ENCODE measurements at places on chromosomes 12 and 14. TPM values are rescaled to one million over a fixed set of nuclear protein-coding genes. Genes with fewer than 3 reads are reported as not detected.

GRCh38 chr12:101925935-101926334 is 48.6 kb downstream of the DRAM1 start:
- H3K4me1 ChIP-seq: peaks cover 12% of the 10 kb centered on the region
- peaks cover 12% of the 10 kb centered on the region for H3K36me3 ChIP-seq
- no peak overlapping the region for H3K4me3 ChIP-seq
- H3K27me3 ChIP-seq: no peaks in the 10 kb centered on the region
- DNase-seq: peak; percentile 63
- peak overlapping the region; percentile 64 for H3K27ac ChIP-seq

- H3K27ac ChIP-seq: no peak overlapping the region
- H3K36me3 ChIP-seq: no peaks in the 10 kb centered on the region
- H3K4me1 ChIP-seq: no peaks in the 10 kb centered on the region
Measured at GRCh38 chr12:76790564-76791552, 26.9 kb downstream of the ZDHHC17 start.

DNA sequence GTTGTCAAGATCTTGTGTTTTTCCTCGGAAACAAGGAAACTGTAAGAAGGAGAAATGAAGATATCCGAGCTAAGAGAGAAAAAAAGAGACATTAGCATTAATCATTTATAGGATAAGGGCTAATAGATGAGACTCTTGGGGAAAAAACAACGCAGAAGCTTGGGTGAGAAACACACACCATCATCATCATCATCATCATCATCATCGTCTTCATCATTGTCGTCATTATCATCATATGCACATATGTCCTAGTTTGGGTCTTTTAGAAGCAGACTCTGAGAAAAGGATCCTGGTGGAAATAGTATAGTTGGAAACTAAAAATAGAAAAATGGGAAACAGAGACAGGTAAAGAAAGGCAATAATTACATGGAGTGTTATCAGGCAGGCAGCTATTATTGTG is 95.9 kb downstream of the PAH start:
- no peaks in the 10 kb centered on the region for H3K27me3 ChIP-seq
- DNase-seq: no peak
- H3K4me3 ChIP-seq: no peak overlapping the region
- H3K27ac ChIP-seq: no peak overlapping the region
- no peaks in the 10 kb centered on the region for H3K36me3 ChIP-seq
- no peaks in the 10 kb centered on the region for H3K4me1 ChIP-seq

GRCh38 chr12:774051-774614 is 21.8 kb downstream of the WNK1 start:
- DNase-seq: no peak
- H3K4me1 ChIP-seq: peaks cover 49% of the 10 kb centered on the region
- no peak overlapping the region for H3K4me3 ChIP-seq
- no peak overlapping the region for H3K27ac ChIP-seq
- no peaks in the 10 kb centered on the region for H3K36me3 ChIP-seq

- DNase-seq: no peak
- no peak overlapping the region for H3K27ac ChIP-seq
- no peak overlapping the region for H3K4me3 ChIP-seq
- H3K36me3 ChIP-seq: no peaks in the 10 kb centered on the region
- no peaks in the 10 kb centered on the region for H3K27me3 ChIP-seq
- H3K4me1 ChIP-seq: peaks cover 9% of the 10 kb centered on the region
Measured at GRCh38 chr14:97707603-97708002, 910.4 kb downstream of the VRK1 start.

- H3K4me3 ChIP-seq: no peak overlapping the region
- no peak overlapping the region for H3K27ac ChIP-seq
- no peaks in the 10 kb centered on the region for H3K4me1 ChIP-seq
- no peaks in the 10 kb centered on the region for H3K27me3 ChIP-seq
- no peak for DNase-seq
- peaks cover 8% of the 10 kb centered on the region for H3K36me3 ChIP-seq
Measured at GRCh38 chr12:10584415-10584814, 29.0 kb downstream of the MAGOHB start.

GRCh38 chr14:100290607-100291304 is 15.5 kb downstream of the SLC25A29 start:
- H3K36me3 ChIP-seq: peaks cover 20% of the 10 kb centered on the region
- no peak overlapping the region for H3K4me3 ChIP-seq
- H3K27ac ChIP-seq: no peak overlapping the region
- H3K27me3 ChIP-seq: no peaks in the 10 kb centered on the region
- peaks cover 6% of the 10 kb centered on the region for H3K4me1 ChIP-seq

- H3K36me3 ChIP-seq: no peaks in the 10 kb centered on the region
- no peaks in the 10 kb centered on the region for H3K27me3 ChIP-seq
- H3K4me1 ChIP-seq: no peaks in the 10 kb centered on the region
- no peak for DNase-seq
Measured at GRCh38 chr14:57833323-57833722, 32.6 kb downstream of the SLC35F4 start.

DNA sequence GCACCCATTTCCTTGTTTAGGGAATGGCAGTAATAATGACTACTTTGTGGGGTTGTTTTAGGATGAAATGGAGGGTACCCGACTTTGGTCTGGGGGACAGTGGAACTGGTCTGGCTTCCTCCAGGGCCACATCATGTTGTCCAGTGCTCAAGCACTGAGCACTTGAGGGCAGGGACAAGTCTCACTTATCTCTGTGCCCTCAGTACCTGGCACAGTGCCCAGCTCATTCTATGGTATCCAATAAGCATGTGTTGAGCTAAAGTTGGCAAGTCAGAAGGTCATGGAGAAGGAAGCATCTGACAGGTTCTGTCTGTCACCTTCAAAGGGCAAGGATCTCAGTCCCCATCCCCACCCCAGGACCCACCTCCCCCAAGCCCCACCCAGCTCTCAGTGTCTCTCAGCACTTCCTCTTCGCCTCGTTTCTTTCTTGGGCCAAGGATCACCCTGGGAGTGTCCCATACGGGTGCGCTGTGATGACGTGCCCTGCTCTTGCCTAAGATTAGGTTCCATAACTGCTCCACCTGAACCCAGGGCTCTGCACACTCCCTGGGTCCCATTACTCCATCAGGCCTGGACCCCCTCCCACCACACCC is 24.3 kb upstream of the TMEM106C start:
- no peak for DNase-seq
- peaks cover 6% of the 10 kb centered on the region for H3K27me3 ChIP-seq
- no peaks in the 10 kb centered on the region for H3K36me3 ChIP-seq
- no peak overlapping the region for H3K4me3 ChIP-seq
- H3K27ac ChIP-seq: no peak overlapping the region

DNA sequence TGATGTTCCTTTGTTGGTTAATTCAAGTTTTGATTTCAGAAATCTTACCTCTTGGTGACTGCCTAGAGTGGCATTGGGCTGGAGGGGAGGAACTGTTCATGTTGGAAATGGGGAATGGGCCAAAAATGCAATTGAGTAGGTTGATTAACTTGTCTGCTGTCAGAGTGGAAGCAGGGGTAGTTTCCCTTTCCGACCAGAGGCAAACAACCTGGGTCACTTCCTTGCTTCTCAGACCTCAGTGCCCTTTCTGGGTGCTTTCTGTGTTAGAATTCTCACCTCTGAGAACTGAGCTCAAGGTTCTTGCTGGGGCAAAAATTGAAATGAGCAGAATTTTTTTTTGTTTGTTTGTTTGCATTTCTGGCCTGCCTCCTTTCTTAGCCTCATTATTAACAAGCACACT is 2.3 kb upstream of the M6PR start:
- no peak for DNase-seq
- H3K27ac ChIP-seq: no peak overlapping the region
- H3K27me3 ChIP-seq: no peaks in the 10 kb centered on the region
- H3K4me1 ChIP-seq: peaks cover 20% of the 10 kb centered on the region
- H3K4me3 ChIP-seq: no peak overlapping the region
- H3K36me3 ChIP-seq: no peaks in the 10 kb centered on the region

- H3K4me3 ChIP-seq: no peak overlapping the region
- no peaks in the 10 kb centered on the region for H3K27me3 ChIP-seq
- no peaks in the 10 kb centered on the region for H3K4me1 ChIP-seq
- no peak overlapping the region for H3K27ac ChIP-seq
- no peak for DNase-seq
Measured at GRCh38 chr14:61140271-61140670, 140.9 kb downstream of the TMEM30B start.

DNA sequence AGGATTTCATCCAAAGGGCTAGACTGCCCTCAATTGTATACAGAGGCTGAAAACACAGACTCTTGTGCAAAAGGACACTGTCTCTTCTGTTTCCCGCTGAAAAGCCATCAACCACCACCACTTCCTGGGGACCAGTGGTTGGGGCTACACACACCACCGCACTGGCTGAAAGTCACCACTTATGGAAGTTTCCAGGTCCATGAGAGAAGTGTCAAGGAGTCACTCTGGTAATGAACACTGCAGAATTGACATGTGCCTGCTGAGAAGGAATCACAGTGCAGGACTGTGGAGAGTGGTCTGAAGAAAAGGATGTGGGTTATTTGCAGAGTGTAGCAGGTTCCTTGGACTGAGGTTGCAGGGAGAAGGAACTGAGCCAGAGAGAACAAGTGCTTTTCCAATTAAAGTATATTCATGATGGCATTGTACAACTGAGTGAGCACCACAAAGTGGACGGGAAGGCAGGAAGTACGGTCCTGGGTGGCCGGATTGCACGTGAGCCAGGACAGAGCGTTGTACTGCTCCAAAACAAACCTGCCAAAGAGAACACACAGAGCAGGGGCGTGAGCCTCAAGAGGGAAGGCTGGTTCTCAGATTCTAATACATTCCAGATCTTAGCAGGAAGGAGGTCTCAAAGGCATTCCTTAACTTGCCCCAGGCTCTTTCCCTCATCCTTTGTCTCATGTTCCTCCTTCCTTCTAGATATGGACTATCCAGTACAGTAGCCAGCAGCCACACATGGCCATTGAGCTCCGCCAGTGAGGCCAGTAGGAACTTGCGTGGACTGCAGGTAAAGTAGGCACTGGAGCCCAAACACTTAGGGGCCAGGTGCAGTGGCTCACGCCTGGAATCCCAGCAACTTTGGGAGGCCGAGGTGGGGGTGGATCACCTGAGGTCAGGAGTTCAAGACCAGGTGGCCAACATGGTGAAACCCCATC is 316.4 kb downstream of the MED13L start:
- DNase-seq: peak; percentile 11
- no peak overlapping the region for H3K27ac ChIP-seq
- H3K4me3 ChIP-seq: no peak overlapping the region
- H3K4me1 ChIP-seq: no peaks in the 10 kb centered on the region
- H3K27me3 ChIP-seq: no peaks in the 10 kb centered on the region
- peaks cover 27% of the 10 kb centered on the region for H3K36me3 ChIP-seq

GRCh38 chr12:118346895-118347294 is 25.8 kb downstream of the TAOK3 start:
- no peak overlapping the region for H3K27ac ChIP-seq
- H3K4me1 ChIP-seq: peaks cover 3% of the 10 kb centered on the region
- no peak for DNase-seq
- H3K4me3 ChIP-seq: no peak overlapping the region
- H3K27me3 ChIP-seq: no peaks in the 10 kb centered on the region
- no peaks in the 10 kb centered on the region for H3K36me3 ChIP-seq

GRCh38 chr12:27005495-27005894 is 8.7 kb downstream of the TM7SF3 start:
- H3K4me1 ChIP-seq: peaks cover 16% of the 10 kb centered on the region
- DNase-seq: no peak
- no peaks in the 10 kb centered on the region for H3K27me3 ChIP-seq
- no peak overlapping the region for H3K4me3 ChIP-seq
- no peak overlapping the region for H3K27ac ChIP-seq
- peaks cover 6% of the 10 kb centered on the region for H3K36me3 ChIP-seq

DNA sequence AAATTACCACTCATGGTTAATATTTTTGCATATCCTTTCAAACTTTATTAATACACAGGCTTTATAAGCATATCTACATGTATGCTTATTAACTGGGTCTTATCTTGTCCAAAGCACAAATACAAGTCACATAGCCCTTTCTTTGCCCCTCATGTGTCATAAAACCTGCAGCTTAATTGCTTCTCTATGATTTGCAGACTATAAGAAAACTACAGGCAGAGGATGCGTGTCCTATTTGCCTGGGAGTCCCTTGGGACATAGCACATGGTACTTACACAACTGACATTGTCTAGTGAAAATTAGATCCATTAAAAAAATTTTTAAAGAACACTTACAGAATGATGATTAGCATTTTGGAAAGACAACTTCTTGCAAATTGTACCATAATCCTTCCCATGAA is 190.5 kb upstream of the PLEKHA5 start:
- H3K27ac ChIP-seq: no peak overlapping the region
- no peaks in the 10 kb centered on the region for H3K27me3 ChIP-seq
- H3K36me3 ChIP-seq: no peaks in the 10 kb centered on the region

- H3K27ac ChIP-seq: peak overlapping the region; percentile 68
- peaks cover 33% of the 10 kb centered on the region for H3K4me1 ChIP-seq
- no peaks in the 10 kb centered on the region for H3K36me3 ChIP-seq
- H3K27me3 ChIP-seq: no peaks in the 10 kb centered on the region
Measured at GRCh38 chr12:52203079-52203921, 11.5 kb upstream of the KRT80 start.

- H3K4me3 ChIP-seq: no peak overlapping the region
- H3K27ac ChIP-seq: no peak overlapping the region
- no peaks in the 10 kb centered on the region for H3K27me3 ChIP-seq
Measured at GRCh38 chr12:96880220-96880619, 26.8 kb upstream of the NEDD1 start.

DNA sequence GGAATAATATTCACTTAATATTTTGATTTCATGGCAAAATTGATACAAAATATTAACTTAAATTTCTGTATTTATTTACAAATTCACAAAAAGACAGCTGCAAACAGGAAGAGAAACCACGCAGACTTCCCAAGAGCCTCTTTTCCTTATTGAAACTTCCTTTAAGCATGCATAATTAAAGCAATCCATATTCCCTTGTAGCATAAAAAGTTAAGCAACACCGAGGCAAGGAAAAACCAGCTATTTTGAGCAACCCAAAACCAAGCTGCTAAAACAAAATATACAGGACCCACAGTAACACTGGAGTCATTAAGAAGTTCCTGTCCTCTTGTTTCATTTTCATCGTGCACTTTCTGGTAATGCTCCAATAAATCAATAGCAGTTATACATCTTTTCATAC is 58.0 kb downstream of the EEA1 start:
- no peaks in the 10 kb centered on the region for H3K27me3 ChIP-seq
- DNase-seq: no peak
- H3K27ac ChIP-seq: no peak overlapping the region
- peaks cover 5% of the 10 kb centered on the region for H3K4me1 ChIP-seq

GRCh38 chr12:43329375-43329774 is 222.6 kb downstream of the ADAMTS20 start:
- no peaks in the 10 kb centered on the region for H3K27me3 ChIP-seq
- no peak overlapping the region for H3K4me3 ChIP-seq

Gene KICS2
- total RNA-seq: 11.8 TPM

Gene TMEM63C
- not detected for total RNA-seq

Gene CLEC2A
- total RNA-seq: not detected

Gene NUP107
- total RNA-seq: 56.6 TPM

Gene ERP27
- total RNA-seq: 25.0 TPM

Gene CMTM5
- total RNA-seq: 1.8 TPM

Gene ACSS3
- total RNA-seq: 23.5 TPM

Gene LGMN
- total RNA-seq: 77.7 TPM

Gene LRRK2
- 288 TPM for total RNA-seq

Data from upper lobe of left lung (tissue), 6 donors.